MV-4-11 (cell line): ENCODE measurements at places on chromosomes 5 and 9.
A peak's percentile ranks its signal among the peaks of the same experiment; 100 is the strongest.

DNA sequence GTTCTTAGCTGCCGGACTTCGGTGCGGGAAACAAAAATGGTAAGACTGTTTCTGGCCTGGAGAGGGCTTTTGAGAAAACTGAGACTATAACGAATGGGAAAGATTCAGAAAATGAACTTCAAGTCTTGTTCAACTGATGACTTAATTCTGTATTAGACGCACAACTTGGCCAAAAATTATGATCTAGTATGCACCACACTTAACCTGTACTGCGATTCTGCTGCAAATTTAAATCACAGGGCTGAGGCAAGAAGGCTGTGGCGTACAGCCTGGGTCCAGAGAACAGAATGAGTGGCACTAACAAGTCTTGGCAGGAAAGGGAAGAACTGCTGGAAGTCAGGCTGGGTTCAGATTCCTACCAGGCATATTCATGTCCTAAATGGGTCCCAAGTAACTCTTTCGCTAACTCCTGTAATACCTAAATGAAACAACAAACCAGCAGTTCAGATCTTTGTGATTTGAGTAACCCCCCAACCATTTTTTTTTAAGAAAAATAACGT lies 781 bp upstream of the COL23A1 start:
- DNase-seq, result no peak

- DNase-seq, result peak; percentile 78
These were observed 8.3 kb upstream of the TBC1D2 start for GRCh38 chr9:98263482-98264357.

DNA sequence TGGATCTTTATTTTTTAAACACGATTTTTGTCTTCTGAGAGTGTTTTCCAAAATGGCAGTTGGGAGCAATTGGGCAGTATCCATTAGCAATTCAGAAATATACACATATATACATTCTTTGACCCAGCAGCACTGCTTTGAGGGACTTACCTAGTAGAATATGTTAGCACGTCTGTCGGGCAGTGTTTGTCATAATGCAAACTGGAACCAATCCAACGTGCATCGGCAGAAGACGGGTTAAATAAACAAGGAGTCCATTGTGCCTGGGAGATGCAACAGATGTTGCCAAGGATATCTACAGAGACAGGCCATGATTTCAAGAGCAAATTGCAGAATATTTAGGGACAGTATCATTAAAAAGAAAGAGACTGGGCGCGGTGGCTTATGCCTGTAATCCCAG lies 107.0 kb downstream of the COL5A1 start:
- DNase-seq, result no peak

GRCh38 chr9:124268661-124269060 lies 10.9 kb downstream of the NEK6 start:
- no peak for DNase-seq

GRCh38 chr5:171701100-171701541 lies 84.5 kb upstream of the SMIM23 start:
- no peak for DNase-seq

DNA sequence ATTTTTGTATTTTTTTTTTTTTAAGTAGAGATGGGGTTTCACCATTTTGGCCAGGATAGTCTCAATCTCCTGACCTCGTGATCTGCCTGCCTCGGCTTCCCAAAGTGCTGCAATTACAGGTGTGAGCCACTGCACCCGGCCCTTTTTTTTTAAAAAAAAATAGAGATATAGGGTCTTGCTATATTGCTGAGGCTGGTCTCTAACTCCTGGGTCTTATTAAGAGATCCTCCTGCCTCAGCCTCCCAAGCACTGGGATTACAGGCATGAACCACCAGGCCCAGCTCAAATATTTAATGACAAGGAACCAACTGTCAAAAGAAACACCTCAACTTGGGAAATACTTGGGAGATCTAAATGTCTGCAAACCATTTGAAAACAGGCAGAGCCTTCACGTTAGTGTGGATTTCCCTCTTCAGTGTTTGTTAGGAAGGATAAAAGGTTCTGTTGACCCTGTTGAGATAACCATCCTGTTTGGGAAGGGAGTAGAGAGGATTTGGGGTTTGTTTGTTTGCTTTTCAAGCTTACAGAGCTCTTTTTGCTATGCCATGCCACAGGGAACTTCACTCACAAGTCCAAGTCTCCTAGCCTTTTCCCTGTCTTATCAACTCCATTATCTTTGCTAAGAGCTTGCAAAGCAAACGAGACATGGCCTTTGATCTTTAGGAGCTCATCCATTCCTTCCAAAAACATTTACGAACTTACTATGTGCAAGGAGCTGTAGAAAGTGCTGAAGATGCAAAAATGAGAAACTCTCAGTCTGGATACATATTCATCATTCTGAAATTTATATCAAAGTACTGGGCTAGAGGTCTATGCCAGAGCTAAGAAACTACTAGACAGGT lies 7.5 kb downstream of the FAXDC2 start:
- no peak for DNase-seq

GRCh38 chr9:130981002-130981755 lies 27.8 kb upstream of the LAMC3 start:
- DNase-seq, result peak; percentile 95

GRCh38 chr5:36897616-36898015 lies 21.0 kb downstream of the NIPBL start:
- no peak for DNase-seq

DNA sequence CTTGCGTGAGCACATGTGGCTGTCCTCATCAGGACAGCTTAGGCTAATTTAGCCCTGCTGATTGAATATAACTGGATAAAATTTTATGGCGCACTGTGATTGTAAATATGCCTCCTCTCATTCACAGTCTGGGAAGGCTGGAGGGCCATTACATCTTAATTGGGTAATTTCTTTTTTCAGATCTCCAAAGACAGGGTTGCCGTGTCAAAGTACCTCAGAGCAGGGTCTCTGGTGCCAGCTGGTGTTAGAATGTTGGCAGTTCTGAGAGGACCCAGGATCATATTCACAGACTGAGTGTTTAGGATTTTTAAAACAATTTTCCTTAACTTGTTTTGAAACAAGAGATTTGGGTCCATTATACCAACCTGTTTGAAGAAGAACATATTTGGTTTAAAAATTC lies 455.7 kb upstream of the TLE4 start:
- DNase-seq, result no peak

GRCh38 chr9:27088981-27089380 lies 20.0 kb upstream of the TEK start:
- no peak for DNase-seq

DNA sequence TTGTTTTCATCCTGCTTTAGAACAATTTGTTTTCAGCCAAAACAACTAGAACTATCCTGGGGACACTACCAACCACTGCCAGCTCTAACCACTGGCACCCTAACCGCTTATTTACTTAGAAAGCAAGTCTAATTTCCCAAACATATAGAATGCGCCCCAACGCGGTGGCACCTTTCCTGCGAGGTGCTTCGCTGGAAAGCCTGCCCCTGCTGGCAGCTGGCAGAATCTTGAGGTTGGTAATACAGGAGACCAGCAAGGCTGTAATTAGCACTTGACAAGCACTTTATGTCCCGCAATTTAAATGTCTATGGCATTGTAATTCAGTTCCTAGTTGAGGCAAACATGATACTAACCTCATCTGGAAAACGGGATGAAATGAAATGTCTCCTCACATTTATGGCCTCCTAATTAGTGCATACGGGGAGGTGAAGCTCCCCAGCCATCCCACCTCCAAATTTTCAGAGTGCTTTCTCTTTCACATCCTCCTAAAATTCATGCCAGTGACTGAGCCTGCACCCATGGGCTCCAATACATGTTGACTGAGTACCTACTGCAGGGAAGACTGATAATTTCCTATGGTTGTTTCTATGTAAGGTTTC lies 30.4 kb downstream of the GABBR2 start:
- peak; percentile 18 for DNase-seq

DNA sequence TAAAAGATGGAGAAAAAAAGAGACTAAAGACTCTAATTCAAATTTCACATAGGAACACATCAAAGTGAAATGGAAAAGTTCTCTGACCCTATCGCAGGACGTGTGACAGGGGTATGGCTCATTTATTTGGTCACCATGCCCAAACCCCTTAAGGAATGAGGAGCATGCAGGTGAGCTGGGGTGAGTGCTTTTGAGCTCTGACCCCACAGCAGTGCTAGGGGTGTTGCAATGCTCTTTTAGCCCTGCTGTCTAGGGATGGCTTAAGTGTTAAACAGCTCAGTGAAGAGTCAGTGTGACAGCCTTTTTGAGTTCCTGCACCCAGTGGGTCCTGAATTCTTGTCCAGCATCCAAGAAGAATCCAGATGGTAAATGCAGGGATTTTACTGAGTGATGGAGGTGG lies 143.0 kb upstream of the ANKRD55 start:
- no peak for DNase-seq

GRCh38 chr5:72281764-72282499 lies 38.1 kb downstream of the MRPS27 start:
- DNase-seq, result peak; percentile 58

GRCh38 chr5:18465833-18466681 lies 831.8 kb downstream of the TAF11L14 start:
- peak; percentile 37 for DNase-seq

DNA sequence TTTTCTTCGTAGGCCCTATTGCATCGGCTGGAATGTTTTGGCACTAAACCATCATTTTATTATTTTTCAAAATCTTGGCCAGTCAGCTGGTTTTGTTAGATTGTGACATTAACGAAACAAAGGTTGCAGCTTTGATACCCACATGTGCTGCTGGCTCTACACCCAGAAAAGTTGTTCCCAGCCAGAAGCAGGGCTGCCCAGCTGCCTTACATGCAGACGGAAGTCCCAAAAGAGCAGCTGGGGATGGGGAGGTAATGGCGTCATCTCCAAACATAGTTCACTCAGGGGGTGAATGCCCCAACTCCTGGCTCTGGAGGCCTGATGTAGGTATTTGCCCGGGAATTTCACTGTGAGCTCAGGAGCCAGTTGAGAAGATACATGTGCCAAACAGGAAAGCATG lies 23.3 kb downstream of the TMEM171 start:
- no peak for DNase-seq

- DNase-seq, result no peak
These were observed 72.2 kb upstream of the SPTLC1 start for GRCh38 chr9:92187390-92187789.

GRCh38 chr9:115616666-115617239 lies 498.8 kb upstream of the TNC start:
- DNase-seq, result no peak

GRCh38 chr5:135018457-135018856 lies 15.6 kb downstream of the PITX1 start:
- no peak for DNase-seq

DNA sequence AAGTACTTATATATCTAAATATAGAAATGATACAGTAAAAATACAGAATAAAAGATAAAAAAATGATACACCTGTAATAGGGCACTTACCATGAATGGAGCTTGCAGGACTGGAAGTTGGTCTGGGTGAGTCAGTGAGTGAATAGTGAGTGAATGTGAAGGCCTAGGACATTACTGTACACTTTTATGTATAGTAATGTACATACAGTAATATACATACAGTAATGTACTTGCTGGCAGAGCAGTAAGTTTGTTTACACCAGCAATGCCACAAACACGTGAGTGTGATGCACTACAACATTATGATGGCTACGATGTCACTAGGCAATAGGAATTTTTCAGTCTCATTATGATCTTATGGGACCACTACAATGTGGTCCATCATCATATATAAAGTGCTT lies 34.2 kb downstream of the SUSD1 start:
- no peak for DNase-seq

DNA sequence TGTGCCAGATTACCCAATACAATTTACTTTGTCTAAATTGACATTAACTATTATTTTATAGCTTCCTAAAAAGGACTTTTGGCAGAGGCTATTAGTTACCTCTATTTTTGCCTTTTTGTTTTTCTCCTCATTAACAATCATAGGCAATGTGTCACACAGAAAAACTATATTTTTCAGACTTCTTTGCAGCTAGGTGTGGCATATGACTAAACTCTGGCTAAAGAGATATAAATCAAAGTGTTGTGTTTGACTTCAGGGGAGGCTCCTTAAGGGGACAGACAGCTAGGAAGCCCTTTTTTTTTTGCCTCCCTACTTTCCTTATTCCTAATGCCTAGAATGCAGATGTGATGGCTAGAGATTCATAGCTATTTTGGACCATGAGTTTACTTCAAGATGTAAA lies 19.7 kb upstream of the GCNT4 start:
- DNase-seq, result no peak

DNA sequence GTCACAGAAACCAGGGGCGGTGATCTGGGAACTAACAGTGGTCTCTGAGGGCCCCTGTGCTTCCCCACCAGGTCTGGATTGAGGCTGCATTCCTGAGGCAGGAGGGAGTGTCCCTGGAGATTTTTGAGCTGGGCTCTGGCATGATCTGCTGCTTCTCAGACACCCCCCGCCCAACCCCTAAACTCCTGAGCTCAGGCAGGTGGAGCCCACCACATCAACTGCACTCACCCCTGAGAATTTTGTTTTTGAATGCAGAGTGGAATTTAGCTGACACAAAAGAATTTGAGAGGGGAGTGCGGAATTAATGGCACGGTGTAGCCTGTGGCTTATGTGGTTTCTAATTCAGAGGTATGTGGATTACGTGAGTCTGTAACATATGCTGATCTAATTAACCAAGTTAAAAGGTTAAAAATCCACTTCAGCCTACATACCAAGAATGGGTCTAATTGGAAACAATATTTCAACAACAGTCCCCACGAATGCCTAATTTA lies 23.9 kb upstream of the CTSL start:
- no peak for DNase-seq

- DNase-seq, result no peak
These were observed 9.2 kb downstream of the SLC6A3 start for GRCh38 chr5:1436036-1436435.

- DNase-seq, result no peak
These were observed 6.1 kb upstream of the FGF18 start for GRCh38 chr5:171413153-171413910.

DNA sequence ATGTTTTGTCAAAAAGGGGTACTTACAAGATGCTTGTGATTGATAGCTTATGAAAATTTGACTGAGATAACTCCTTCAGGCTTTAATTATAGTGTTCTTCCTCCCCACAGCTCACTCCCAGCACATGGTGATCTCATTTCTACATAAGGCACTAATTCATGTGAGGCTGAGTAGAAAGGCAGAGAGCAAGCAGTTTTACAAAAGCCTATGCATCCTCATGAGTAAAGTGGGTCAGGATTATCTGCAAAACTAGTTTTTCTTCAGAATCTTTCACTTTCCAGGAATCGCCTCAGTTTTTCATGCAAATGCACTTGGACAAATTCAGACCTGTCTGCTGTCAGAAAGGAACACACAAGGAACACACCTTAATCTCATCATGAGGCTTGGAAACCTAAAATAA lies 92.1 kb upstream of the FBN2 start:
- no peak for DNase-seq

DNA sequence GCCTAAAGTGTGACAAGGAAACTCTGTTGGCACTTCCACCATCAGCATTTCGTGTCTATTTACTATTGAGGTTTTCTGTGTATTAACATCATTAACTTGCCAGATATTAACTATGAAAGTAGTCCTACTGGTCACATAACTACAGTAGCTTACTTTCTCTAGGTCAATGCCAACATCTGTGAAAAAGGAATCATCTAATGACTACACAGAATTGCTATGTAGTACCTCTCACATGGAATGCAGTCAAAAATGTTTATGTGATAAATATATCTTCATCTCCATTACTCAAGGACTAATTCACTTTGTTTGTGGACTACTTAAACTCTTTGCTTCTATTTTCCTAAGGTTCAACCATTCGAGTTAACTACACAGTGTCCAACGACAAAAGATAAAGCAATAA lies 2.1 kb downstream of the SCAI start:
- DNase-seq, result no peak

- DNase-seq, result no peak
These were observed 132.5 kb downstream of the PAX5 start for GRCh38 chr9:36901528-36901927.
